Airway epithelial cell (primary cell): ENCODE measurements at places on chromosomes 3 and 15. TPM values are rescaled to one million over a fixed set of nuclear protein-coding genes. Genes with fewer than 3 reads are reported as not detected.

Gene SLC12A1
- total RNA-seq: not detected in 2 replicates

Gene P2RY1
- total RNA-seq: 6.6 and 8.0 TPM in 2 replicates

Gene BCL2A1
- total RNA-seq: 0.35 and 2.0 TPM in 2 replicates

Gene ANKRD63
- not detected in 2 replicates for total RNA-seq

Gene XCR1
- total RNA-seq: 0.07 TPM in 1 of 2 replicates, not detected in the other
